ENCODE measurements at places on chromosomes 3 and 15. TPM values are rescaled to one million over a fixed set of nuclear protein-coding genes. Genes with fewer than 3 reads are reported as not detected.

GALNT15 gene
- 0.07 TPM for total RNA-seq

MME gene
- total RNA-seq = 16.1 TPM

HRH1 gene
- 5.1 TPM for total RNA-seq

GRM7 gene
- not detected for total RNA-seq

MESP1 gene
- 0.07 TPM for total RNA-seq
